ENCODE measurements at places on chromosomes 3 and 15.
A peak's percentile ranks its signal among the peaks of the same experiment; 100 is the strongest.

GRCh38 chr3:196414469-196414868, 17.8 kb downstream of the UBXN7 start:
- no peak for DNase-seq

DNA sequence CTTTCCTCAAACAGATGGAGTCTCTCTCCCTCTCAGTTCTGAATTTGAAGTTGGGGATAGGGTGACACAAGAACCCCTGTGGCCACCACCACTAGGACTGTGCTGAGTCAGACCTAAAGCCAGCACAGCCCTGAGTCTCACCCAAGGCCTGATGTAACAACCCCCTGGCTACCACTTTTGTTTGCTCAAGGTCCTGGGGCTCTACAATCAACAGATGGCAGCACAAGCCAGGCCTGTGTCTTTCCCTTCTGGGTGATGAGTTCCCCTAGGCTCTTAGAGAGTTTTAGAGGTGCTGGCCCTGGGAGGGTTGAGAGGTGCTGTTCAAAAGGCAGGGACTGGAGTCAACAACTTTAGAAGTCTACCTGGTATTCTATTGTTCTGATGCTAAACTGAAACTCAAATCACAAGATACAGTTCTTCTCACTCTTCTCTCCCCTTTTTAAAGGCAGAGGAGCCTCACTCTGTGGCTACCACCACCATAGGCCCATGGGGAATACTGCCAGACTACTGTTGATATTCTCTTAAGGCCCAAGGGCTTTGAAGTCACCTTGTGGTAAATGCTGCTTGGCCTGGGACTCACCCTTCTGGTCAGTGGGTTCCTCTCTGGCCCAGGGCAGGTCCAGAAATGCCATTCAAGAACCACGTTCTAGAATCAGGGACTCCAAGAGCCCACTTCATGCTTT, 6.5 kb downstream of the OR5K4 start:
- no peak for DNase-seq

- no peak for DNase-seq
Measured at GRCh38 chr3:156727519-156728205, 53.3 kb downstream of the TIPARP start.

- no peak for DNase-seq
Measured at GRCh38 chr3:150611666-150612065, 8.5 kb downstream of the SELENOT start.

DNA sequence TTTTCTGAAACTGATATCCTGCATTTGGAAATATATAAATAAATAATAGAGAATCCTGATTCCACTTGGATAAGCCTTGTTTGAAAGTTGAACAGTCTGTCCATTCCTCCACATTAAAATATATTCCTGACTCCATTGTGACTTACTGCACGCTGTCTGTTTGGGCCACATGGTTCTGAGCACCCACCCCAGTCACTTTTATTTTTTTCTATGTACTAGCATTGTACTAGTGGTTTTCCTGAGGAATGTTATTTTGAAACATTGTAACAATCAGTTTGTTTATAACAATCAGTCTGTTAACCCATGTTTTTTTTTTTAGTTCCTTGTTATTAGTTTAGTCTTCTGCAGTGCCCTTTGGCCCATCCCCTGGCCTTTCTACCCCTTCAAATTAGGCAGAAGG, 87.4 kb upstream of the CCNL1 start:
- DNase-seq: no peak

DNA sequence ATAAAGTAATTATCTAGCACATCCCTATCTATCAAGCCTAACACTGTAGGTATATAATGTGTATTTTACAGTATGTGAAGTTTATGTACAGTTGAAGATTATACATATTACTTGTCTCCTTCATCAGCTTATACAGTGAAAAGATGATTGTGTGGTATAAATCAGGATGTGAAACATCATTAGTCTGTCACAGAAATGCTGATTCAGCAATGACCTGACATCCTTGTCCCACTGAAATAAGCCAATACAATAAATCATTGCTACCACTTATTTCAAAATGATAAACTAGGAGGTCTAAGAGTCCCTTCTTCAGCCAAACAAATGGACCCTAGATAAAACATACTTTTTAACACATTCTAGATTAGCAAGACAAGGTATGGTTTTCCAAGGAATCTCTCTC, 225.3 kb downstream of the OCA2 start:
- DNase-seq: no peak

GRCh38 chr15:59317211-59317610, 55.5 kb downstream of the MYO1E start:
- DNase-seq: no peak

GRCh38 chr3:84968701-84969235, 10.0 kb downstream of the CADM2 start:
- DNase-seq: no peak

- DNase-seq: no peak
Measured at GRCh38 chr15:26472661-26473060, 300.2 kb downstream of the GABRB3 start.

GRCh38 chr15:69576948-69577351, 124.3 kb downstream of the RPLP1 start:
- no peak for DNase-seq

GRCh38 chr15:66648588-66648987, 53.4 kb upstream of the SMAD6 start:
- DNase-seq: no peak

DNA sequence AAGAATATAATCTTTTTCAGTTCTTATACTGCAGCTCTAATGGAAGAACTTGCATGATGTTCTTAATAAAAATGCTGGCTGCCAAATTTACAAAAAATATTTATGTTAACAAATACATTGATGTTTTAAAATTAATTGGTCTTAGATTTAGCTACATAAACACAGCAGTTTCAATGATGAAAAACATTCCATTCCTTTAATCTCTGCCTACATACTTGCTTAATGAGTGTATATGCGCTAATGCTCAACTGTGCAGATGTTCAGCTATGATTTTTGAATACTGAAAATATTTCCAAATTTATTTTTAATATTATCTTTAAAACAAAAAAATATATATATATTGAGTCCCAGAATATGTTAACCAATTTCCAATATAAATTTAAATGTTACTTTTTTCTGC, 867.4 kb downstream of the ROBO1 start:
- DNase-seq: no peak

DNA sequence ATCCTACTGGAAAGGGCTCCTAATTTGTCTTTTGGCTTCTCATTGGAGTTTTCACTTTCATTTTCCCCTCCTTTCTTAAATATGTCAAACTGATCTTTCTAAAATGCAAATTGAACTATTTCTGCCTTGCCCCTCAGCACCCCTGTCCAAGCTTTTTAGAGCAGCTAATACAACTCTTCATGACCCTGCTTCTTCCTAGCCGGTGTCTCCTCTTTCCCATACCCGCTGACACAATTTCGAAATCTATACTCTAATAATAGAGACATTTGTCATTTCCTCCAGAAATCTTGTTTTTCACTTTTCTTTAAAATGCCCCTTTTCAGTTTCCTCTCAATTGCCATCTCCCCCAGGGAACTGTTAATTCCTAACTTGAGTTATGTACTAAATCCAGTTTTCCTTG, 2.9 kb upstream of the EPHA3 start:
- no peak for DNase-seq

DNA sequence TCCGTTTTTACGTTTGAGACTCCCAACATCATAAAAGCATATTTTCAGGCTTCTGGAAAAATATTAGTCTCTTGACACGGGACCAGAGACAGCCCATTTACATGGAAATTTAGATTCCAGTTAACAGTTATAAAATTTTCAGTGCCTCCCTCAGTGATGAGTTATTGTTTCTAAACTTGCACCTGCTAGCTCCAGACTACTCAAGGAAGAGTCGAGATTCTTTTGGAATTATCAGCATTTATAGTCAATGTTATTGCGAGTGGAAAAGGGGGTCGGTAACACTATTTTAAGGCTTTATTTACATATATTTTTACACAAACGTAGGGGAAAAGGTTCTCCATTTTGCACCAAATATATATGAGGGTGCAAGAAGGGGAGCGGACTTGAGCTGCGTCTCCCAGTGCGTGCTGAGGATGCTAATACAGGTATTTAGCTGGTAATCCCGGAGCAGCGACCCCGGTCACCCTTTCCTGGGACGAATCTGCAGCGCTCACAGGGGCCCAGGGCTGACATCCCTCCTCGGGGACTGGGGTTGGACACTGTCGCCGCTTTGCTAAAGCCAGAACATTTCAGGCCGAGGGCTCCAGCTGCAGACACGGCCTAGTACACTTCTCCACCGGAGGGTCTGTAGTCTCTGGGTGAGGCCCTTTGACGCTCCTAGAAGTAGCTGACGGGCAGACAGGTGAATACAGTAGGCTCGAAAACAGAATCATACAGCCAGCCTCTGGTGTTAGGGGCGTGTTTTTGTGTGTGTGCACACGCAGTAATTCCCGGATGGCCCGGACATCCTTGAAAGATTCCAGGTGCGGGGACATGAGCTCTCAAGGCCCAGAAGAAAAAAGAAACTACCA, 729 bp upstream of the ZBTB11 start:
- DNase-seq: no peak

DNA sequence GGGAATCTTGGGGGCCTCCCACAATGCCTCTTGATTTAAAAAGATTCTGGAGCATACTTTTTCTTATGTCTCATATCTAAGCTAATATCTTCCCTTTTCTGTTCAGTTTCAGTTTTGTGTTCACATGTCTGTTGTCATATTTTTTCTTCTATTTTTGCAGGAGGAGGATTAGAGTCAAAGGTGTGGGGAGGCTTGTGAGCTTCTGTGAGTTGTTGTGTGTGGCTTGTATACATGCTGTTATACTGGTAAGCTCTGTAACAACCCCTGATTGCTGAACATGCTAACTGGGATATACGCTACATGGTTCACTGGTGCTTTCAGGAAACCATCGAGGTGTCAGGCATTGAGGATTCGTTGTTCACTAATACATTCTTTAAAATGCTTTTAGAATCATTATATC, 83.5 kb downstream of the SLC25A26 start:
- no peak for DNase-seq

DNA sequence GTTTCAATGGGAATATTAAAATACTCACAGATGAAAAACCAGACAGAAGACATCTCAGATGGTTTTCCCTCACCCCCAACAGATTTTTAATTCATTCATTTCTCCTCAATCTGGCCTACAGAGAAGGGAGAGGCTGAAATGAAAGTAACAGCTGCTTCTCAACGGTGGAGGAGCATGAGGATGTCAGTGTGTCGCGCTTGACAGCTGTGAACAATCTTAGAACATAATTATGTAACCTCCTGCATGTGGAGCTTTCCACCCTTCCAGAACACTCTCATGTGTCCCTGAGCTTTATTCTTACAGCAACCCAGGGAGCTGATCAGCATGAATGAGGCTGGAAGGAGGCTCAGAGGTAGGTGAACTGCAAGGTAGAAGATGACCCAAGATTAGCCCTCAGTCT, 52.7 kb downstream of the MB21D2 start:
- DNase-seq: no peak

DNA sequence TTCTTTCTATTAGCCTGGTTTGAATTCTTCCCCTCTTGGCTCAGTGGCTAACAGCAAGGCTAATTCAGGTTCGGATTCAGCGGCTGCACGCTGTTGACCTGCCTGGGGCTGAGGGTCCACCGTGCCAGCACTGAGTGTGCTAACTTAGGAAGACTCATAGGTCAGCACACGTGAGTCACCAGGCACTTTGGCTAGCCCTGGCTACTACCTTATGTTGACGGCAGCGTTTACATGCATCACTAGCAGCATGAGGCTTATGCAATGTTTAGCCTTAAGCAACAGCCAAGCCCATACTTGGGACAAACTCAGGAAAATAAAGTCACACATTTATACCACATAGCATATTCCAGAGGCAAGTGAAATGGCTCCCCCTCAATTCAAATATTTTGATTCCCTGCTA, 137.7 kb downstream of the RAB11A start:
- no peak for DNase-seq

GRCh38 chr3:48642605-48643004, 7.3 kb upstream of the SLC26A6 start:
- DNase-seq: no peak

GRCh38 chr3:136255672-136256406, 5.7 kb downstream of the PCCB start:
- no peak for DNase-seq

- DNase-seq: no peak
Measured at GRCh38 chr3:58266577-58266976, 29.0 kb downstream of the ABHD6 start.

- no peak for DNase-seq
Measured at GRCh38 chr15:77503240-77503639, 82.6 kb downstream of the HMG20A start.

GRCh38 chr15:94206463-94207167, 24.7 kb upstream of the MCTP2 start:
- DNase-seq: peak; percentile 83

GRCh38 chr3:134236505-134237170, 14.0 kb downstream of the RYK start:
- no peak for DNase-seq

GRCh38 chr3:74613521-74614106, 845 bp downstream of the CNTN3 start:
- DNase-seq: no peak

DNA sequence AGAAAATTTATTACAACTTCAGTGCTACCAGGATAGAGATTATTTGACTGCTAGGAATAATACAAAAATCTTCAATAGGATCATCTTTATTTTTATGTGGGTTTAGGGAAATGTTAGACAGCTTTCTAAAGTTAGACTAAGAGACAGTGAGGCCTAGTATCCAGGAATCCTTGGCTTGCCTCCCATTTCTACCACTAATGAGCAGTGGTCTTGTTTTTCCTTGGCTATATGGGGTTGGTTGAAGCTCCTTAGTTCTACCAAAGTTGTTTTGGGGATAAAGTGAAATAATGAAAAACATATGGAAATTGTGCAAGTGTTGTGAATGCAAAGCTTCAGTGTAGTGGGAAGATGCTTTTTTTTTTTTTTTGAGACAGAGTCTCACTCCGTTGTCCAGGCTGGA, 16.8 kb downstream of the AP4E1 start:
- DNase-seq: peak; percentile 74

DNA sequence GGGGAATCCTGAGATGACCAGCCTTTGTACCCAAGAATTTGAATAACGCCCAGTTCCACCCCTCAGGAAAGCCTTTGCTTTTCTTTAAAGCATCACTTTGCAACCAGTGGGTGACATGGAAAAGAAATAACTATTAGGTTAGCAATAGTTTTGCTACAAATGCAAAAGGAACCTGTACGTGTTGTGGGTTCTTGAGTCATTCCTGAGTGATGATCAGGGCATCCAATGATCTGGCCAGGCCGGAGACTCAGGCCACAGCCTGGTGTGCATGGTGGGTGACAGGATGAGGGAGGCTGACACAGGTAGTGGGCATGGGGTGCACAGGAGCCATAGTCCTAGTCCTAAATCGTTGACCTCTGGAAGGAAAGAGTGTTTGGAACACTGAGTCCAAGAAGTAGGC, 321.4 kb upstream of the IL12A start:
- no peak for DNase-seq

GRCh38 chr3:81884791-81885190, 123.3 kb upstream of the GBE1 start:
- no peak for DNase-seq

GRCh38 chr3:173411375-173411973, 13.9 kb downstream of the NLGN1 start:
- peak; percentile 5 for DNase-seq

Data from fibroblast of skin of left biceps (primary cell).